Stimulated activated CD8-positive, alpha-beta memory T cell treated with anti-CD3 and anti-CD28 coated beads, Interleukin-2, amount 100 ng/mL, for 1 hour (primary cell): ENCODE measurements at places on chromosomes 13 and 19.

DNA sequence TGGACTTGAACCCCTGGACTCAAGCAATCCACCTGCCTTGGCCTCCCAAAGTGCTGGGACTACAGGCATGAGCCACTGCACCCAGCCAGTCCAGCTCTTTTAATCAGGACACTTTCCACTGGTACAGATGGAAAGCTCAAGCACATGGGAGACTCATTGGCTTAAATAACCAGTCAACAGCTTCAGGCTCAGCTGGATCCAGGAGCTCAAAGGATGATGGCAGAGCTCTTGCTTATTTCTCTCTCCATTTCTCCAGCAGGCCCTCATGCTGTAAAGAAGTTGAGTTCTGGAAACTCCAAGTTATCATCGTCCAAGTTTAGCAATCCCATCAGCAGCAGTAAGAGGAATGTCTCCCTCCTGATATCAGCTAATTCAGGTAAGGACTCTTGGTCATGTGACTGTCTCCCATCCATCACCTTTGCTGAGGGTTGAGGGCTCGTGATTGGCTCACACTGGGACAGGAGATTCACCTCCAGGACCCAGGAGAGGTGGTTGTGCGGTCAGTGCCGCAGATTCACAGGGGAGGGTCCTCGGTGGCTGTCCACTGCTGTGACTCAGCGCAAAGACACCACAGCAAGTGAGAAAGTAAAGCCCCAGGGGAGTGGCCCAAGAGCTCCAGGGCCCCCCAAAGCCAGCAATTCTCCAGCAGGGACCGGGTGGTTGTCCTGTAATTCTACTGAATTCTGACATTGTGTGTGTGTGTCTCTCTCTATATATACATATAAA, 5.1 kb downstream of the CCL25 start:
- no peak for DNase-seq

DNA sequence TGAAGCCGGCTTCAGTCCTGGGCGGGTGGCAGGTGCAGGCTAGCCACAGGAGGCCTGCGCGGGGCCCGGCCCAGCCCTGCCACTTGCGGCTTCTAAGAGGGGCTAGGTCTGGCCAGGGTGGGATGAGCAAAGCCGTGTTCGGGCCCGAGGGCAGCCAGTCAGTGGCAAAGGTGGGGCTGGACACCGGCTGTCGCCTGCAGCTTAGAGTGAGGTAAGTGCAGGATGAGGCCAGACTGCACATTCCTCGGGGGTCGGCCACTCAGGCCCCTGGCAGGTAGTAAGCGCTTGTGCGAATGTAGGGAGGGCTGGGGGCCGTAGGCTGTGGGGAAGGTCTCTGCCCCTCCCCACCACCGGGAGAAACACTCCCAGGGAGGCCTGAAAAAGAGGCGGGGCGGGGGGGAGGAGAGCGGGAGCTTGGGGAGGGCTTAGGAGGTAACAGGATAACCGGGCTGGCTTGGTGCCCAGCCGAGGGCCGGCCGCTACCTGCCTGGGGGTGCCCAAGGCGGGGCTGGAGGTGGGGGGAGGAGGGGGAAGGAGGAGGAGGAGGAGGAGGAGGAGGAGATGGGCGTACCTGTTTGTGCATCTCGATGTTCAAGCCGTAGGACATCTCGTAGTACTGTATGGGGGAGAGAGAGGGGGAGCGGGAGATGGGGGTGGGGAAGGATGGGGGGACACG, 6.4 kb downstream of the TLE5 start:
- DNase-seq, result no peak

DNA sequence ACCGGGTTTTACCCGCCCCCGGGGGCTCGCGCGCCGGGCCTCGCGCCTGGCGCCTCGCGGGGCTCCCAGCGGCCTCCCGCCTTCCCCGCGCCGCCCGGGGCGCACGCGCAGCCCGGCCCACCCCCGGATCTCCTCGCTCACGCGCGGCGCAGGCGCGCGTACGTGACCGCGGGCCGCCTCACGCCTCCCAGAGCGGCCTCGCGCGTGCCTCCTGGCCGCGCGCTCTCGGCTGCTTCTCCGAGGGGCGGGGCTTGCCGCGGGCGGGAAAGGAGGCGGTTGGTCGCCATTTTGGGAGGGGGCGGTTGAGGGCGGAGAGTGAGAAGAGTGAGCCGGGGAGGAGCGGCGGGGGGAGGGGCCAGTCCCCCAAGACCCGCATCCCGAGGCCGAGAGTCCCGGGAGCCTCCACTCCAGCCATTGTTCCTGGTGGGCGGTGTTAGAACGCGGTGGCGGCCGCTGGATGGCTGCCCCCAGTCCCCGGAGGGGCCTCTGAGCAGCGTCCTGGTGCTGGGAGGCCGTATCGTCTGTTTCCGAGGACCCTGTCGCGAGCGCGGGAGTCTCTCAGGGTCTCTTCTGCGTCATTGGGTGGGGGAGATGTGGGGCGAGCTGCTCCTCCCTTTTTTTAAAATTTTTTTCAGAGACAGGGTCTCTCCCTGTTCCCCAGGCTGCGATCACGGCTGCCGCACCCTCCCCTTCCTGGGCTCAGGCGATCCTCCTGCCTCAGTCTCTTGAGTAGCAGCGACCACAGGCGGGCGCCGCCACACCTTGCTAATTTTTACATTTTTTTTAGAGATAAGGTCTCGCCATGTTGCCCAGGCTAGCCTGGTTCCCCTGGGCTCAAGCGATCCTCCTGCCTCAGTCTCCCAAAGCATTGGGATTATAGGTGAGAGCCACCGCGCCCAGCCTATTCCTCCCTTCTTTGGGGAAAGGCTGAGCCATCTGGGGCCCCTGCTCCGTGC, at the start of gene ZNF541:
TSS of gene ZNF541 (minus strand) at position 78 of the 956 bp plus-strand sequence. CDS start 17,292 bp downstream, outside the sequence.
- peak; percentile 73 for DNase-seq

- no peak for DNase-seq
These were observed 9.4 kb downstream of the NLRP7 start for GRCh38 chr19:54937926-54938325.

GRCh38 chr13:35473802-35474201, 2.7 kb downstream of the MAB21L1 start:
- DNase-seq, result no peak

GRCh38 chr19:28710278-28710677, 502.7 kb downstream of the UQCRFS1 start:
- DNase-seq, result no peak

DNA sequence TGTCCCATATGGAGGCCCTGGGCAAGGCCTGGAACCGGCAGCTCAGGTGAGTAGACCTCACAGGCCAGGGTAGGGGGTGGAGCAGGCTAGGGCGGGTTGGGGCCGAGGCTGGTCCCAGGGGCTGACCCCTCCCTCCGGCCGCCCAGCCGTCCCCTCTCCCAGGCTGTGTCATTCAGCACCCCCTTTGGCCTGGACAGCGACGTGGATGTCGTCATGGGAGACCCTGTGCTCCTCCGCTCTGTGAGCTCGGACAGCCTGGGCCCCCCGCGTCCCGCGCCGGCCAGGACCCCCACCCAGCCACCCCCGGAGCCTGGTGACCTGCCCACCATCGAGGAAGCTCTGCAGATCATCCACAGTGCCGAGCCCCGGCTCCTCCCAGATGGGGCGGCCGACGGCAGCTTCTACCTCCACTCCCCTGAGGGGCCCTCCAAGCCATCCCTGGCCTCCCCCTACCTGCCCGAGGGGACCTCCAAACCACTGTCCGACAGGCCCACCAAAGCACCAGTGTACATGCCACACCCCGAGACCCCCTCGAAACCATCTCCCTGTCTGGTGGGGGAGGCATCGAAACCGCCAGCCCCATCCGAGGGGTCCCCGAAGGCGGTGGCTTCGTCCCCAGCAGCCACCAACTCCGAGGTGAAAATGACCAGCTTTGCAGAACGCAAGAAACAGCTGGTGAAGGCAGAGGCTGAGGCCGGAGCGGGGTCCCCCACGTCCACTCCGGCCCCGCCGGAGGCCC, 16.0 kb downstream of the CAMSAP3 start:
- DNase-seq, result no peak

DNA sequence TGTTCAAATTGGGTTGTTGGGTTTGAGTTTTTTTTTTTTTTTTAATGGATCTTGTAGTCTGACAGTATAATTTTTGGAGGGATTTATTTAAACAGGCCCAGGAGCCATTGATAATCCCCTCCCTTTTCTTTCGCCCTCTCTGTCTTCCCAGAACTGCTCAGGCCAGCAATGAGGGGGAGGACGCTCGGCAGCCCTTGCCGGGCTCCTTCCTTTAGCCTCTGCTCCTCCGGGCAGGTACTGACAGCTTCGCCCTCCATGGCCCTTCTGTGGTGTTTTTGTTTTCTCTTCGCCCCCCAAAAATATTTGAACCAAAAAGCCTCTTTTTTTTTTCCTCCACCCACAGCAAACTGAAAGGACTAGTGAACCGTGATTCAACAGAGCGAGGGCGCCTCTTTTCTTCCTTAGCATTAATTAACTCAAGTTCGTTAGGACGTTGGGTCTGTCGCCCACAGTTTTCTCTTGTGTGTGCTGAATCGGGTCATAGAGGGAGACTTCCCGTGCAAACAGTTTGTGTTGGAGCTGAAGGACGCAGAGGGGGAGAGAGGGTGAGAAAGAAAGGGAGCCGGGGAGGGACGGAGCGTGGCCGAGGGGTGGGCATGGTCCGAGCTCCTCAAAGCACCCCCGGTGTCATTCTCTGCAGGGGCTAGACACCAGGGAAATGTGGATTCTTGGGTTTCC, 21.5 kb downstream of the NFIX start:
- DNase-seq, result no peak

- no peak for DNase-seq
These were observed 1.1 kb downstream of the NAA16 start for GRCh38 chr13:41312176-41312500.

GRCh38 chr19:30406220-30407067, 34.3 kb downstream of the ZNF536 start:
- DNase-seq, result no peak

DNA sequence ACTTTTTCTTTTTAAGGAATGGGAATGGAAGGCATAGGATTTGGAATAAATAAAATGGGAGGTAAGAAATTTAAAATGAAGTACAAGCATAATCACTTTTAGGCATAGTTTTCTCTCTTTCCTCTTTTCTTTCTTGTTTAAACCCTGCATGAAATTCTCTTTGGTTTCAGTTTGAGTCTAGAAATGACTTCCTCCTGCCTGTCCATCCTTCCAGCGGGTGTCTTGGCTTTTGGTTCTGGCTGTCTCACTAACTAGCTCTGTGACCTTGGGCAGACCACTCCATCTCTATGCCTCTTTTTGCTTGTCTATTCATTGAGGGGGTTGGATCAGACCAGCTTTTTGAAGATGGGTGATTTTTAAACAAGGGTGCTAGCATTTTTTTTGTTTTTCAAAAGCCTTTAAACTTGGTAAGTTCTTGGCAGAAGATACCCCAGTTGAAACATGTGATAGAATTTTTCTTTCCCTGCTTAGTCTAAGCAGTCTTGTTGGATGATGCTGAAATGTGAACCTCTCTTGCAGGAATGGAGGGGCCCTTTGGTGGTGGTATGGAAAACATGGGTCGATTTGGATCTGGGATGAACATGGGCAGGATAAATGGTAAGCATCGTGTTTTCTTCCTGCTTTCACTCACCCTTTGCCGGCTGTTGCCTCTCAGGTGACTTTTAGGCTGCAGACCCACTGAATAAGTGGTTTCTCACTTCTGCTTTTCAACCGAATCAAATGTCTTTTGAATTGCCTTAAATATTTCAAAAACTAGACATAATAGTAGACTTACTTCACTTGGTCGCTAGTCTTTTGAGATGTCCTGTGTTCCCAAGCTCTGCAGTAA, 28.6 kb downstream of the PRAM1 start:
- no peak for DNase-seq

GRCh38 chr19:48629599-48630295, 7.4 kb downstream of the DBP start:
- DNase-seq, result no peak

GRCh38 chr13:110012102-110012739, 225.8 kb upstream of the IRS2 start:
- no peak for DNase-seq

- no peak for DNase-seq
These were observed 94.1 kb upstream of the UFM1 start for GRCh38 chr13:38255600-38255999.

GRCh38 chr13:59665184-59665583, 498.5 kb downstream of the DIAPH3 start:
- DNase-seq, result no peak

- no peak for DNase-seq
These were observed 94.5 kb downstream of the ZMYM2 start for GRCh38 chr13:20053016-20053415.

DNA sequence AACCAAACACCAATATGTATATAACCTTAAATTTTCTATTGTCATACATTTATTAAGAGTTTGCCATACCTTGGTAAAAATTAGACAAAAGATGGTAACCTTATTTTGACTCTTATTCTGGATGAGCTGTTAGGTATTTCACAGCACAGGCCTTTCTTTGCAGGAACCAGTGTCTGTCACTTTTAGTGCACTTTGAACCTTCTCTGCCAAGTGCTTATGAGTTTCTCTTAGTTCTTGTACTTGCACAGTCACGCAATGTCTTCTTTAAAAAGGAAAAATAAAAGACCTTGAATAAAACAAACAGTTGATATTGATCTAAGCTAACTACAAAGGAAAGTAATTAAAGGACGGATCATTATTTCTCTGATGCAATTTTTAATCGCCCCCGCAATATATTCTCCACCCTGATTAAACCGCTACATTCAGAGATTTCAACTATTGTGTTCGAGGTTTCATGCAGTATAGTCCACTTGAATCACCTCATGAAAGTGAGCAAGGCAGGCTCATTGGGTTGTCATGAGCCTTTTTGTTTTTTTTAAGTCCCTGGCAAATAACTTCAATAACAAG, 534.5 kb downstream of the KLF5 start:
- no peak for DNase-seq

DNA sequence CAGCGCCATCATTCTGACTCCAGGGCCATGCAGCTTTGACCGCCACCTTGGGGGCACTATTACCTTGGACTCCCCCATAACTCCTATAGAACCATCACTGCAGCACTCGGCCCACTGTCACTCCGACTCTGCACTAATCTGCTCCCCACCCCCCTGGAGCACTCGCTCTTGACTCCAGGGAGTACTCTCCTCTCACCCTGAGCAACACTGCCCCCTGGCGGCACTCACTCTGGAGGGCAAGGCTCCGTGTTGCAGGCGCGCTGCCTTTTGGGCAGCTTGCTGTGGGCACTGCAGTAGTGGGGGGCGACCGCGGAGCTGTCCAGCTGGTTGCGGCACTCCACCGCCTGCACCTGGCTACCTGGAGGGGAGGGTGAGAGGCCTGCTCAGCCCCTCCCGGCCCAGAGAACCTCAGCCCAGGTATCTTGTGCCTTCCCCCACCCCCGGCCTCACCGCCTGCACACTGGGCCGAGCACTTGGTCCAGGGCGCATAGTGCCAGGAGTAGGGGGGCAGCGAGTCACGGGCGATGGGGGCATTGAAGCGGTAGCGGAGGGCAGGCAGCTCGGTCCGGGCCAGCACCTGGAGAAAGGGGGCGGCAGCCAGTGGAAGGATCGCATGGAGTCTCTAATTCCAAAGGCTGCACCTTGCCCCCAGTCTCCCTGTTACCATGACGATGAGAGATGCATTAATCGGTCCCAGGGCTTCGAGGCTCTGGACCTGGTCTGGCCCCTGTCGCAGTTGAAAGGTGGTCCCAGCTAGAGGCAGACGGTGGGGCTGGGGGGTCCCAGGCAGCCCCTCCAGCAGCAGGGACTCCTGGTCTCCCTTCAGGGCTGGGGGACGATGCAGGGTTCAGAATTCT, 8.9 kb upstream of the MYO1F start:
- no peak for DNase-seq

DNA sequence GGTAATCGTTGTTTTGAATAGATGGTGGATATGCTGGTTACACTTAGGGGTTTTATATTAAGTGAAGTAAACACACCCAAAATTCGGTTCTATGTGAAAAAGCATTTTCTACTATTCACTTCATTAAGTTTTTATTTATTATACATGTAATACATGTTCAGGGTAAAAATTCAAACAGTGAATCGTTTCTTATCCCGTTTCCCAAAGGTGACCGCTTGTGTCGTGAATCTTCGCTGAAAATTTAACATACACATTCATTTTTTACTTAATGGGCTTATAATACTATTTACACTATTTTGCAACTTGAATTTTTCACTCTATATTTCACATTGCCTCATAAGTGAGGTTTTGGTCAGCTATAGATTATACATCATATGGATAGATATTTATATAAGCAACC, 24.5 kb downstream of the IPO5 start:
- DNase-seq, result no peak
